ENCODE measurements at places on chromosomes 3 and 15. TPM values are rescaled to one million over a fixed set of nuclear protein-coding genes. Genes with fewer than 3 reads are reported as not detected.

Gene MEX3B
- 11.2 TPM for total RNA-seq

Gene THUMPD3
- total RNA-seq = 42.7 TPM

Gene PTX3
- 537 TPM for total RNA-seq

Gene DMXL2
- 46.0 TPM for total RNA-seq

Gene THRB
- total RNA-seq = 0.36 TPM

Gene MST1R
- total RNA-seq = 0.72 TPM

Gene RHCG
- not detected for total RNA-seq

Gene GHSR
- total RNA-seq = not detected

Gene MAGEL2
- total RNA-seq = not detected

Gene CLDN16
- under 0.01 TPM for total RNA-seq

Gene GOLGA8G
- total RNA-seq = not detected

Gene DISP2
- total RNA-seq = 0.36 TPM

Gene AGBL1
- total RNA-seq = not detected

Gene DPH6
- total RNA-seq = 20.6 TPM

Gene THBS1
- 8,941 TPM for total RNA-seq

Gene MKRN3
- total RNA-seq = 0.36 TPM

Gene SLC6A1
- total RNA-seq = not detected

Gene VPS13C
- 117 TPM for total RNA-seq

GRCh38 chr3:182309120-182309519, 484.2 kb upstream of the ATP11B start:
- no peak for DNase-seq

- DNase-seq = no peak
These were observed 388.3 kb downstream of the MFSD1 start for GRCh38 chr3:159189994-159190669.

- DNase-seq = peak; percentile 87
These were observed 3.0 kb downstream of the DUOXA1 start for GRCh38 chr15:45126535-45127158.

- DNase-seq = no peak
These were observed 15.7 kb downstream of the KCNMB2 start for GRCh38 chr3:178551916-178552321.

GRCh38 chr3:32423534-32423933, 31.9 kb downstream of the CMTM7 start:
- DNase-seq = no peak

DNA sequence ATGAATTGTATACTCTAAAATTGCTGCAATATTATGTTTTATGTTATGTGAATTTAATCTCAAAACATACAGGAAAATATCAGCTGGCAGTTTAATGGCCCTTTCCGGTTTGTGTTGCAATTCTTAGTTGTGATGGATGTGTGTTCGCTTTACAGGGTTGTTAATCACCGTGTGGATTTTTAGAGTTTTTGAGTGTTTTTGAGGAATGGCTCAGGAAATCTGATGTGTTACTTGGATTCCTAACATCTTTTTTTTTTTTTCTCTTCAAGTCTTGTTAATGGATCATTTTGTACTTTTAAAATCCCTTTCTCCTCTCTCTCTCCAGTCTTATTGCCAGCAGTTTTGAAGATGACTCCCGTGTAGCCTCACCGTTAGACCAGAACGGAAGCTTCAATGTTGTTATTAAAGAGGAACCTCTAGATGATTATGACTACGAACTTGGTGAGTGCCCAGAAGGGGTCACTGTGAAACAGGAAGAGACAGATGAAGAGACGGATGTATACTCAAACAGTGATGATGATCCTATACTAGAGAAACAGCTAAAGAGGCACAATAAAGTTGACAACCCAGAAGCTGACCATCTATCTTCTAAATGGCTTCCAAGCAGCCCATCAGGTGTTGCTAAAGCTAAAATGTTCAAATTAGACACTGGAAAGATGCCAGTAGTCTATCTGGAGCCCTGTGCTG, 35.7 kb downstream of the MGA start:
- DNase-seq = peak; percentile 69

GRCh38 chr3:58321791-58322190, 10.9 kb upstream of the PXK start:
- no peak for DNase-seq

DNA sequence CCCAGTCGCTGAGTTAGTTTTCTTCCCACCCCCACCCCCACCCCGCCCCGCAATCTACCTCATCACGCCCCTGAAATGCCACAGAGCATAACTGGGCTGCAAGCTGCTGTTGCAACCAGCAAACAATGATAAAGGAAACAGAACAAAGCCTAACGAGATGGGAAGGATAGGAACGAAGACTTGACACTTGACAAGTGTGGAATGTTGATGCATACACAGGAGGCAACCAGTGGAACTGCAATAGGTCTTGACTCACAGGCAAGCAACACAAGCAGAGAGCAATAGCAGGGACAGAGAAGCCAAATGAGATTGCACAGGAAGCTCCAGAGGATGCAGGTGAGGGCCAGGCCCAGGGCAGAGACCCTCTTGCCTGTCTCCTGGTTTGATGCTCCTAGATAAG, 225.9 kb downstream of the IGSF11 start:
- DNase-seq = no peak

DNA sequence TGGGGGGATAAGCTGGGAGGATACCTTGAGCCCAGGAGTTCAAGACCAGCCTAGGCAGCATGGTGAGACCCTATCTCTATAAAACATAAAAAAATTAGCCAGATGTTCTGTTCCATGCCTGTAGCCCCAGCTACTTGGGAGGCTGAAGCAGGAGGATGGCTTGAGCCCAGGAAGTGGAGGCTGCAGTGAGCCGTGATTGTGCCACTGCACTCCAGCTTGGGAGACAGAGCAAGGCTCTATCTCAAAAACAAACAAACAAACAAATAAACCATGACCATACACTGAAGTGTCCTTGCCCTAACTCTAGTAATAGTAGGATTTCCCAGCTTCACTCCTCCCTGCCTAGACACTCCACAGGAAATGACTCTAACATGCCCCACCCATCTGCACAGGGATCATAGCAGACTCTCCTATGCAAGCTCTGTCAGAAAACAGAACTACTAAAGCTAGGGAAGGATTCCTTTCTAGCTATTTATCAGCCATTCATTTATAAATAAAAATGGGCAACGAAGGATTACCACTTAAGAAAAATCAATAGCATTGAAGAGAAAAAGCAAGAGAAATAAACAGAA, 4.6 kb downstream of the ERICH6 start:
- peak; percentile 46 for DNase-seq

- no peak for DNase-seq
These were observed 116.2 kb downstream of the CCNL1 start for GRCh38 chr3:157043771-157044170.

GRCh38 chr15:63600001-63600615, 2.9 kb downstream of the FBXL22 start:
- peak; percentile 90 for DNase-seq

GRCh38 chr3:116161575-116162525, 283.4 kb downstream of the LSAMP start:
- no peak for DNase-seq

DNA sequence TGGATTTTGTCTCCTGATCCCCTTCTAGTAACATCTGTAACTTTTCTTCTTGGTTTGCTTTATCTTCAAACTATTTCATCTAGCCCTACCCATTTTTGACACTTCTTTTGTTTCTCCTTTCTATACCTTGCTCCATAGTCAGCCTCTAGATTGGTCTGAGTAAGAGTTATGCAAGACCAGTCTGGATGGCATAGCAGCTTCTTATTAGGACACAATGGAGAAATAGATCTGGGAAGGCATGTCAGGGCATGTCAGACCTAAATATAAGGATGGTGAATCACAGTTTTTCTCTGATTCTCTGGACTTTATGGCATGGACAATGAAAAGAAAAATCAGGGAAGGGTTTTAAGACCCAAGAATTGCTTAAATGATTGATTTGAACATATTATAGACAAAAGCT, 452.5 kb downstream of the RAP2B start:
- DNase-seq = no peak

- DNase-seq = peak; percentile 100
These were observed at the start of gene TMED3 for GRCh38 chr15:79310985-79311900. TSS of gene TMED3 (plus strand) at chr15:79311112. CDS start at chr15:79311250, 138 bp downstream.

GRCh38 chr3:46318207-46318927, 35.5 kb upstream of the CCR2 start:
- DNase-seq = no peak

DNA sequence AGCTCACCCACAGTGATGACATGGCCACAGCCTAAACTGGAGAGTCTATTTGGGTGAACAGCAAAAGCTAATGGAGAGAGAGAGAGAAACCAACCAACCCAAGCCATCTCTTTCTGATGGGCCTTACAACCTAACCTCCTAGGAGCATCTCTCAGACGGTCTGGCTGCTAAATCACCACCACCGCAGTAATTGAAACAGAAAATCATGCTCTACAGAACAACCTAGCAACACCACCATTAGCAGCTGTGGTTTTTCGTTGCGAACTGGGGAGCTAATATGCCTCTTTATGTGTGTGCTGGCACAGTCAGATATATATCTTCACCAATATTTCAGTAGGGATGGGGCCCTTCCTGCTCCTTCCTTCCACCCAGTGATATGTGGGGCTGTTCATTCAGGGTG, 166.9 kb upstream of the PROK2 start:
- no peak for DNase-seq

DNA sequence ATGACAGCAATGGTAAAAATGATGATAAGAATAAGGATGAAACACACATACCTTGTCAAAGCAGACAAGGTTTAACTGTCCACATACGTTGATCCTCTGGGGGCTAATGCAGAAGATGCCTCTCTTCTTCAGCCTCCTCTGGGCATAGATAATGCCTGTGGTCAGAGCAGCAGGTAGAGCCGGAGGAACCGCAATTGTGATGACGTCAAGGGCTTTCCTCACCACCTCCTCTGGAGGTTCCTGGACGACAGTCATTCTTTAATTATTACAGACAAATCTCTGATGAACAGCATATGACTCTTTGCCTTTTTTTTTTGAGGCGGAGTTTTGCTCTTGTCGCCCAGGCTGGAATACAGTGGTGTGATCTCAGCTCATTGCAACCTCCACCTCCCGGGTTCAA, 86.3 kb upstream of the ATP13A5 start:
- DNase-seq = no peak

DNA sequence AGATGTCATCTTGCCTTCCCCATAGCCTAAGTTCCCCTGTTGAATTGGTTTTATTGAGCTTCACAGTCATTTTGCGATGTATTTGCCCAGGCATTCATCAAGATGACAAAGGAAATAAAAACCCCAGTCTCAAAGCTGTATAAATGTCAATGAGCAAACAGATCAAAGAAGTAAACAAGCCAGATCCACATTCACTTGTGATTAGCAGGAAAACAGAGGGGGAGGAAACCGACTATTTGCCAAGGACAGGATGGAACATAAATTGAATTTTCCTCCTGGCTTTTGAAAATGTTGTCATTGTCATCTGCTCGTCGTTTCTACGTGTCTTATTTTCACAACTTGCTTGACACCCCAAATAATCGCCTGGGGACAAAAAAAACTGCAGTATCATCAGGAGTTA, 83.5 kb downstream of the SV2B start:
- DNase-seq = no peak

DNA sequence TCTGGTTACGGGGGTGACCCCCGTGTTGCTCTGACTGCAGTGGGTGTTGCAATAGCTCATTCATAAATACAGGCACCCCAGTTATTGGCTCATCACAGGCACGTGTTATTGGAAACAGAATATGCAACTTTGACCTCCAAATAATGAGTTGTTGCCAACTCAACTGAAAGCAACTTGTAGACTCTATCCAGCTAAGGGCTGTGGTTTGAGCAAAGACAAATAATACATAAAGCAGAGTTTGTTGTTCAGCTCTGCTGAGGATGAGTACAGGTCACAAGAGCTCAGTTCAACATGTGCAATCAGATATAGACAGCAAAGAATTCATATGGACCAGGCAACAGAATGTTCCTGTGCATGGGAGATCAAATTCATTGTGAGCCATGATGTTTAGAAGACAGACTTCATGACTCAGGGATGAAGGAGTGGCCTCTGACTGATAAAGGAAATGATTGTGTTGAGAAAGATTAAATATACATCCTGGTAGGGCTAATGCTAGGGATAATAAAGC, 87.6 kb upstream of the LRIG1 start:
- no peak for DNase-seq

DNA sequence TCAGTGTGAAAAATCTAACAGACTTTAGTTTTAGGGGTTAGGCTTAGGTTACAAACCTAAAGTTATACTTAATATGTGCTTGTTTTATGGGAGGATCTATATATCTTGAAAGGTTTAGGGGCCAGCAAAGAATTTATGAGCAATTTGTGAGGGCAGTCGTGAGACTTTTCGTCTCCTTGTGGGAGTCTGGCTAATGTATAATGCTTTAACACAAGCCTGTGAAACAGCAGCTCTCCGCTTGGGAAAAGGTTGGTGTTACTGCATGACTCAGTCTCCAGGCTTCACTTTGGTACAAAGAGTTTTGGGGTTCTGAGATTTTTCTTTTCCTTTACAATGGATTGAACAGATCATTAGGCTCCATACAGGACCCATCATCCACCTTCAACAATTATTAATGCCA, 79.0 kb upstream of the MFGE8 start:
- no peak for DNase-seq

DNA sequence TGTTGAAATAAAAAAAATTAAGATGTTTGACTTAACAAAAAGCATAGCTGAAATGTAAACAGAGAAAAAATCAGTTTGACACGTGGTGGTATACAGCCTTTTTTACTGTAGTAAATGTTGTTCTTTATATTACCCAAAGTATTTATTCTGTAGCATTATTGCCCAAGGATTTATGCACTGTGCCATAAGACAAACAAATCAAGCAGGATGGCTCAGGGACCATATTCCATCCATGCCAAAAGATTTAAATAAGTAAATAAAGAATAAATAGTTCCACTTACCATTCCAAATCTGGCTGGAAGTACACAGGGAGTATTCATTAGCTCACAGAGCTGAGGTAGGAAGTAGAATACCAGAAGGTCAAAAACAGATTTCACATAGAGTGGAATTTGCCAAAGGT, 666.7 kb upstream of the CADM2 start:
- no peak for DNase-seq

DNA sequence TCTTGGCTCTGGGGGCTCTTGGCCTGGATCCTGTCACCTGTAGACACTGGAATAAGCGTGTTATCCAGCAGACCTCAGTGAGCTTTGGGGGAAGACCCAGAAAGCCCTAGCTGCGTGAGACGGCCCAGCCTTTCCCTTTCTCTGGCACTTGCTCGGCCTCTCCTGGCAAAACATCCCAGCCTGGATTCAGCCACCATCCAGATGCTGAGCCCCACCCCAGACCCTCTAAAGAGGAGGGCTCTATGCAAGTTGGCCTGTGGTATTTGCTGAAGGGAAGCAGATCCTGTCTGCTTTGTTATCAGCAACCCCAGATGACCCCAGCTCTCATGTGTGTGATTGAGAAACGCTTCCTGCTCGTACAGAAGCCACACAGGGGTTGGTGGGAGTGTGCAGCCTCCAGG, 267.2 kb downstream of the FAM43A start:
- DNase-seq = no peak

- no peak for DNase-seq
These were observed 136.0 kb downstream of the KCNMB2 start for GRCh38 chr3:178672275-178672674.
